Activated CD8-positive, alpha-beta T cell treated with anti-CD3 and anti-CD28 coated beads for 36 hours (primary cell): ENCODE measurements at places on chromosomes 3 and 15.

GRCh38 chr15:58462973-58463663 lies 31.3 kb downstream of the LIPC start:
- DNase-seq: peak; percentile 69

GRCh38 chr3:10335190-10335738 lies 14.4 kb upstream of the SEC13 start:
- DNase-seq: no peak

- DNase-seq: no peak
Measured at GRCh38 chr3:46400000-46400734, 6.7 kb downstream of the CCR5AS start.

- DNase-seq: no peak
Measured at GRCh38 chr15:60563539-60564404, 84.8 kb upstream of the ICE2 start.

DNA sequence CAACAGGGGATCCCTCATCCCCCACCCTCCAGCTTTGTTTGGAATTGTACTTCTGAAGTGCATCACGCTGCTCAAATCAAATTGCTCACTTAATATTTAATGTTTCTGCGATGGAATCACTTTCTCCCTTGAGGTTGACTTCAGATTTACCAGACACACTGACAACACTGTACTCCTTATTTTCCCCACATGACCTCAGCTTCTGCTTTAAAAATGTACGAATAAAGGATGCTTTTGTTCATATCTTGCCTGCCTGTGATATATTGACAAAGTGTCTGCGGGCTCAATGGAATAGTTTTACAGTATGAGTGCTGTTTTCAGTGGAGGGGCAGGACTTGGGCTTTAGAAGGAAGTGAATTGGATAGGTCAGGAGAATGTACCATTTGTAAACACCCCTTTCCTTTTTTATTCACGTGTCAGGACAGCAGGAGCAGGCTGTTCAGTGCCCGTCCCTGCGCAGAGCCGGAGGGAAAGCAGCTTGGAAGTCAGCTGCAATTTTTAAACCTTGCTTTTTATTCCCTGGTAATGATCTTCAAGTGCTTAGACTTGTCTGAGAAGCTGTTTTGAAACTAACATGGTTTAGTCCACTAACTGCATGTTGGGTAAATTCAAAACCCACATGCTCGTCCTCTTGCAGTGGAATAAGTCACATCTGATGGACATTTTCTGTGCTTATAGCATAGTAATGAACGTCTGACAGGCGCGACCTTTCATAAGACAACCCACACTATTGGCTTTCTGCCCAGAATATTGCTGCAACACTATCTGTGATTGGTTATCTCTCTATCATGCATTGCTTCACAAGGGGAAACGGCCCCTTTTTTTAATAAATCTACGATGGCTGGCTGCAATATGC lies 29.9 kb downstream of the MBNL1 start:
- DNase-seq: peak; percentile 80

GRCh38 chr3:100437721-100438622 lies 36.6 kb downstream of the LNP1 start:
- DNase-seq: no peak

DNA sequence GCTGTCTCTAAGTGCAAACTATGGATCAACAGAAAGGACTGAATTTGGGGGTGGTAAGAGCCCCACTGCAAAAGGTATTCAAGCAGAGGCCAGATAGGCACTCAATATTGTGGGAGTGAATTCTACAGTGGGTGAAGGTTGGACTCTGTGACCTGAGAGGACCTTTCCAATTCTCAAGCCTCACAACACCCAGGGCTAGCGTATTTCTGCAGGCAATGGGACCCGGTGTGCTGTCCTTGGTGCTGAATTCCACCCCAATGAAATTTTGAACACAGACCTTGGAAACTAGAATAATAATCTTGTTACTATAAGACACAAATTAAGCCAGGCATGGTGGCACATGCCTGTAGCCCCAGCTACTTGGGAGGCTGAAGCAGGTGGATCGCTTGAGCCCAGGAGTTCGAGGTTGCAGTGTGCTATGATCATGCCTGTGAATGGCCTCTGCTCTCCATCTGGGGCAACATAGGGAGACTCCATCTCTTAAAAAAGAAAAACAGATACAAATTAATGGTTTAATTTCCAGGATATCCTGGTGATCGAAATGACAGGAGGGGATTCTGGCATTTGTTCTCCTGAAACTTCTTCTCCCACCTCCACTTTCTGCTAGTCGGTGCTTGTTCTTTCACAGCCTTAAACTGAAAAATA lies 135.4 kb downstream of the RAB11A start:
- peak; percentile 37 for DNase-seq

DNA sequence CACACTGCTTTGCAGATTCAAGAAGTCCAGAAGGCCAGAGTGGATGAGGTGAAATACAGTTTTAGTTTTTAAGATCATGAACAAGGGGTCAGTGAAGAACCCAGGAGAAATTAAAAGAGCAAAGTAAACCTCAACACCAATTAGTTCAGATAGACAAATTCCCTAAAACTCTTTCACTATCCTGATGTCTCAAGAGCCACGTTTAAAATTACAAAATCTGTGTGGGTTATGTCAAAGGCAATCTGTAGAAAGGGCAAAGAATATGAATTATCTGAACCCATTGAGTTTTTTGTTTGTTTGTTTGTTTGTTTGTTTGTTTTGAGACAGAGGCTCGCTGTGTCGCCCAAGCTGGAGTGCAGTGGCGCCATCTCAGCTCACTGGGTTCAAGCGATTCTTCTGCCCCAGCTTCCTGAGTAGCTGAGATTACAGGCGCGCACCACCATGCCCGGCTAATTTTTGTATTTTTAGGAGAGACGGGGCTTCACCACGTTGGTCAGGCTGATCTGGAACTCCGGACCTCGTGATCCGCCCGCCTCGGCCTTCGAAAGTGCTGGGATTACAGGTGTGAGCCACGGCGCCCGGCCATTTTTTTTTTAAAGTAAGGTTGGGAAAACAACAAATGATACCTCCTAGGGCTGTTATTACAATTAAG lies 32.1 kb upstream of the ST3GAL6 start:
- no peak for DNase-seq

DNA sequence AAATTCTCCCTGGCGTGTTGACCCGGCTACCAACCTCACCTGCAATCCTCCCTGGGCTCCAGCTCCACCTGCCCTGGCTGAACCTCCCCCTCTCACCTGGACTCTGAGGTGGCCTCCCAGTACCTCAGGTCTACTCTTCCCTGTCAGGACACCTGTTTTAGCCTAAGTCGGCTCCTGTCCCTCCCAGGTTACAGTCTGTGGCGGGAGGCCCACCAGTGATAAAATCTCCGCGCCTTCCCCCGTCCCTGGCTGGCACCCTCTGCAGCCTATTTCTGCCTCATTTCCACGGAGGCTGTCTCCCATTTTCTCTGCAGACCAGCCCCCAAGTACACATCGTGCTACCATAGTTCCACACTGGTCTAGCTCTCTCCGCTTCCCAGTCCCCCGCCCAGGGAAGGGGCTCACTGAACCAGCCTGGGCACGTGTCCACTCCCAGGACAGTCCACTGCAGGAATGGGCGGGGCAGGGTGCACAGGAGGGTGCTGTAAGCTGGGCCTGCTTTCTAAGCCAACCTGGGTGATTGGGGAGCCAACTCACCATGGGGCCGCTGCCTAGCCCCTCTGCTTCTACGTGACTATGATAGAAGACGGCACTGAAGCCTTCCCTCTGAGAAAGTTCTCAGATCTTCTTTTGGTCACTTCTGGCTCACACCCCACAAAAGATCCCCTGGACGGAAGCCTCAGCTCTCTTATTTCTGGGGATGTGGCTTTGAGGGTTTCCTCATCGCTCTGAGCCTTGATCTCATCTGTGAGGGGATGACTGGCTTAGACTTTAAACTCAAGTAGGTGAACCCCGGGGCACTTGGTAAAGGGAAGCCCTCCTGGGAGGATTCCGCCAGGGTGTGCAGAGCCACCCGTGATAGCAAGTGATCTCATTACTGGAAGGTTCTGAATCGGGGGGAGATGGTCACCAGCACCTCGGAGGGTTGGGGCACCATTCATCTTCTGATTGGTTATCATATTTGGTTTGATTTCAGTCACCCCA lies 96.6 kb downstream of the NSMCE3 start:
- no peak for DNase-seq

DNA sequence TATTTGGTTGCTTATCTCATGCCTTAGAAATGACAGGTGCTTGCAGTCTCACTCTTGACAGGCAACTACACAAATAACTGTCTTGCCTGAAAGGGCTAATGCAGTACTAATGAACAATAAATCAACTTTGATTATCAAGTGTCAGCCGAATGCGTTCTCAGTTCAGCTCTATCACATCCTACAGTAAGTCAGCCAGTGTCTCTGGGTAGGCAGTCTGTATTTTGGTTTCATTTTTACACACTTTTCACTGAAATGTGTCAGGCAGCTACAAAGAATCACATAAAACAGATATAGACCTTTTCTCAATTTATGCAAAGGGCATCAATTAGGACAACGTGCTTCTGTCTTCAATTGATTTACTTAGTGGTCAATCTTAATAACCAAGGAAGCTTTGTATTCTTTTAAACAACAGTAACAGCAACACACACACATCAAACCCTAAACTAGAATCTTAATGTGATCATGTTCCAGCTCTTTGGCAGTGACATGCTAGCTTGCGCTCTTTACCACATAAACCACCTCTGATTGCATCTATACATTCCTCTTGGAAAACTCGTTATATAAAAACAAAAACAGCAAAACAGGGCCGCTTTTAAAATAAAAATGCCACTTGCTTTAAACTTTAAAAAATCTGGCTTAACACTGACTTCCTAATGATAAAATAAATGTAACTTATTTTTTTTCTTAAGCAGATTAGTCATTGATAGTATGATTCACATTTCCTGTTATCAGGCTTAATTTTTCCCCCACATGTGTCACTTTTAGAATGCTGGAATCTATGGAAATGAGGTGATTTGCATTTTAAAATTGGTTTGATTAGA lies 520.4 kb downstream of the FOXP1 start:
- DNase-seq: peak; percentile 57

GRCh38 chr3:4294616-4295327 lies 8.4 kb upstream of the SETMAR start:
- DNase-seq: no peak

GRCh38 chr3:22156868-22157267 lies 405.9 kb upstream of the ZNF385D start:
- no peak for DNase-seq

DNA sequence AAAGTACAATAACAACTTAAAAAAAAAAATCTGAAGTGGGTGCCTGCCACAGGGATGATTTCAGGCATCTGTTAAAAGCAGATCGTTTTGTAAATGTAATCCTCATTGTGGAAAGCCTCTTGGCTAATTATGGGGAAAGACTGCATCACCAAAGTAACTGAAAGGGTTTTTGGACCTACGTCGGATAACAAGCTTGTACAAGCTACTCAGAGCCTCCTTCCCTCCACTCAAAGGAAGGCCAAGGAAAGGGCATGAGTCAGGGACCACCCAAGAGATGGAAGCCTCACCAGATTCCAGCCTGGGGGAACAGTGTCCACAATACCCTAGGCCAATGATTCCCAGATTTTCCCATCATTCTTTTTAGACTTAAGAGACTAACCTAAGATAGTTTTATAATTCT lies 84.3 kb downstream of the ATP1B3 start:
- no peak for DNase-seq

DNA sequence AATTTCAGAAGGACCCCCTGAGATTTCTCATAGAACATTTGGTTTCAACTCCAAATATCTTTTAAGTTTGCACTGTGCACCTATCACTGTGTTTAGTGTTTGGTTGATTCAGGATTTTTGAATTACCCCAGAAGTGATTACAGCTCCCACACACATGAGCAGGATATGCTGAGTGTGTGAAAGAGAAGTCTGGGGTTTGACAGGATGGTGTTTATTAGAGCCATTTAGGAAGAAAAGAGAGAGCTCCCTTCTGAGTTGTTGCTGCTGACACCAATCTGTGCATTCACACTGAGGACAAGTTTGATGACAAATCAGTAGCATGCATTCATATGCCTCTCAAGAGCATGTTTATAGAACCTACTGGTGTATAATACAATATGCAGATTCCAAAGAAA lies 118.1 kb downstream of the RPL22L1 start:
- DNase-seq: no peak

DNA sequence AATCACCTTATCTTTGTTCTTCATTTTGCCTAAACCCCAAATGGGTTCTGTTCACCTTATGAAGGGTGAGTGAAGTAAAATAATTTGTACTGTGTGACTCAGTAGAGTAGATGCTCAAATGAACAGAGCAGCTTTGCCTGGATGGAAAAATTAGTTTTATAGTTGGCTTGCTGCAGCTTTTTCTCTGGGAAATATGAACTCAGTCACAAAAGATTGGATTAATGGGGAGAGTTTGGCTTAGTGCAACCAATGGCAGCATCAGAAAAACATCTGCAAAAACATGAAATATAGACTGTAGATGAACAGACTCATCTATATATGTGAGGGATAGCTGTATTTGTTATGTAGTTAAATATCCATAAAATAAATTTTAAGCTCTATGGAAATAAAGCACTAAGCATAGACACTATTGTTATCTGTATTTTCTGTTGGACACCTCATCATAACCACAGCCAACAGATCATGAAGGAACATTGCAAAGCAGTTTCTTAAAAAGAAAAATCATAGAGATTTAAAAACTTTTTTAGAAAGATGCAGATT lies 181.3 kb downstream of the ECT2 start:
- DNase-seq: no peak

GRCh38 chr3:187807086-187807862 lies 62.0 kb upstream of the BCL6 start:
- DNase-seq: peak; percentile 72

DNA sequence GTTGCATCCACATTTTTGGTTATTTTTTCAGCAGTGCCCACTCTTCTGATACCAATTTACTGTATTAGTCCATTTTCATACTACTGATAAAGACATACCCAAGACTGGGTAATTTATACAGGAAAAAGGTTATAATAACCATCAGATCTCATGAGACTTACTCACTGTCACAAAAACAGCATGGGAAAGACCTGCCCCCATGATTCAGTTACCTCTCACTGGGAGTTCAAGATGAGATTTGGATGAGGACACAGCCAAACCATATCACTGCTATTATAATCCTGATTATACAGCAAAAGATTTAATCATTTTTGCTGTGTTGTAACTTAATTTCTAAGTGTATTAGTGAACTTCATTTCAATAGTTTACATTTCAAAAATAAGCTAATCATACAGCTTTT lies 6.6 kb downstream of the ZBED2 start:
- DNase-seq: no peak

- DNase-seq: no peak
Measured at GRCh38 chr15:70558406-70559264, 204.7 kb downstream of the UACA start.

DNA sequence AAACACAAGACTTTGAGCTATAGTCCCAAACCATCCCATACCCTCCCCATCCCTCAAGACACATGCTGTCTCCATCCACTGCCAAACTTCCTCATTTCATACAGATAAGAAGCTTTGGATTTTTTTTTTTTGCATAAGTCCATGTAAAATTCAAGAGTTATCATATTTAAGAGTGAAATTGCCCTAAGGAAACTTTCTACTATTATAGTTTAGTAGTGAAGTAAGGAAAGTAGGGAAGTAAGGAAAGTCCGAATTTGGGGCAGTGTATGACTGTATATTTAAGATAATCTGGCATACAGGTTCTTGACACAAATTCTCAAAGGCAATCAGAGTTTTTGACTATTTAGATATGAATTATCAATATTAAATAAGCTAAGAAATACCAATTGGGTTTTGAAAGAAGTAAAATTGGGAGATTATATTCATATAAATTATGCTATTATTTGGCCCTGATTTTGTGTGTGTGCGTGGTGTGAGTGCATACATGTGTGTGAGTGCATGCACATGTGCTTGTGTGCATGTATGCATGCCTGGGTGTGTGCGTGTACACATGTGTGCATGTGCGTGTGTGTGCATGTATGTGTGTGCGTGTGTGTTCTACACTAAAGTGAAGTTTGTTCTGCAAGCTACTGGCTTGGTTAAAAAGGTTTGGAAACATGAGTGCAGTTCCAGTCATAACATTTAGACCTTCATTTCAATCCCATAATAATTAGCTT lies 83.6 kb upstream of the MBNL1 start:
- no peak for DNase-seq
